Activated CD8-positive, alpha-beta memory T cell treated with anti-CD3 and anti-CD28 coated beads for 1 hour (primary cell): ENCODE measurements at places on chromosomes 2 and 18.

DNA sequence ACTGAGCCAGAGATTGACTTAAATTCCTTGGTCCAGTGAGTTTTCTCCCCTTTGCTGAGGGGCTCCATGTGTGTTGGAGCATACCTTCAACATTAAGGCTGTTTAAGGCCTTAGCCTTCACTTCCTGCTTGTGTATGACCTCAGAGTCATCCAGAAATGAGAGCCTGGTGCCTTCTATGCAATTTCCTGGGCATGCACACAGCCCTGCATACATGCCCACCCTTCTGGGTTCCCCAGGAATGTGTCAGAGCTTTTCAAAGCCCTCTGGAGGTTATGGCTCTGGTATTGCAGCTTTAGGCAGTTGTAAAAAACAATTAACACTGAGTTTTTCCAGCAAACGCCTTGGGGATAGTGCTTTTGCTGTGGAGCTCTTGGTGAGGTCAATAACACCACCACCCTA lies 16.7 kb downstream of the IL1R1 start:
- no peak for DNase-seq

DNA sequence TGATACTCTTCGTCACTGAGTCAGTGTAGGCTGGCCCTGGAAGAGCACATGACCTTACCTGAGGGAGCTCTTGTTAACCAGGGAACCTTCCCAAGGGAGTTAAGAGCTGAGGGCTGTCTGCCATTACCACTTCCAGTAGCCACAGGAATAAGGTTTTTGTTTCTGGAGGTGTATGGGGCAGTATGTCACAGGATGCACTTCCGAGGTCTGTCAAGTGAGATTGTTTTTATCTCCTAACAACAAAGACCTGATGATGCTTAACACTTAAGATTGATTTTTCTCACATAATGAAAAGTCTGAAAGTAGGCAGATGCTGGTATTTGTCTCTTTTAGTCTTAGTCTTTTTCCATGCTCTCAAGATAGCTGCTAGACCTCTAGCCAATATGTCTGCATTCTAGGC lies 41.8 kb downstream of the PSMA8 start:
- no peak for DNase-seq

GRCh38 chr2:131475831-131476230 lies at the start of gene TUBA3D:
Gene TUBA3D, plus strand, starts transcription at chr2:131476119. Its CDS starts 81 bp downstream, at chr2:131476200.
- no peak for DNase-seq

GRCh38 chr2:210611466-210611865 lies 55.1 kb downstream of the CPS1 start:
- no peak for DNase-seq

DNA sequence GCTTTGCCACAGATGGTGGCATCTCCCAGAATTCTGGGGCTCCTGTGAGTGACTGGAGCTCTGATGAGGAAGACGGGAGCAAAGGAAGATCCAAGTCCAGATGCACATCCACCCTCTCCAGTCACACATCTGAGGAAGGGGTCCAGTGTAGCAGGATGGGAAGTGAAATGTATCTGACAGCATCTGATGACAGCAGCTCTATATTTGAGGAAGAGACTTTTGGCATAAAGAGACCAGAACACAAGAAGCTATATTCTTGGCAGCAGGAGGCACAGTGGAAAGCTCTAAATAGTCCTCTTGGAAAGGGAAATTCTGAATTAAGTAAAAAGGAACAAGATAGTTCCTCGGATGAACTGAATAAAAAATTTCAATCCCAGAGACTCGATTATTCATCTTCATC lies 23.5 kb upstream of the C1GALT1C1L start:
- DNase-seq = no peak

- DNase-seq = no peak
These were observed 226.9 kb downstream of the PAX3 start for GRCh38 chr2:222071911-222072310.

- DNase-seq = no peak
These were observed 9.0 kb downstream of the MAB21L4 start for GRCh38 chr2:240886678-240887609.

- no peak for DNase-seq
These were observed 190.2 kb downstream of the IKZF2 start for GRCh38 chr2:212961255-212961654.

DNA sequence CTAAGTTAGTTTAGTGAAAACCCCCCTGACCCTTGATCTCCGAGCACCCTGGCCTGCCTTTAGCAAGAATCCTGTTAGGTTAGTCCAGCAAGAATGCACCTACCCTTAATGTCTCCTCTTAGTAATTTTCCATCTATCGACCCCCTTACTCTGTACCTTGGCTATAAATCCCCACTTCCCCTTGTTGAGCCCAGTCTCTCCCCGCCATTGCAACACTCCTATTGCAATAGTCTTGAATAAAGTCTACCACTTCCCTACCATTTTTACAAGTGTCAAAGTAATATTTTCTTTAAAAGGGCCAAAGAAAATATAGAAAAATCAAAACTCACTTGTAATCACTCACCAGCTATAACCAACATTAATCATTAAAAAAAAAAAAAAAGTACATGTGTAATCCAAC lies 4.2 kb upstream of the ZBTB7C start:
- DNase-seq = no peak

DNA sequence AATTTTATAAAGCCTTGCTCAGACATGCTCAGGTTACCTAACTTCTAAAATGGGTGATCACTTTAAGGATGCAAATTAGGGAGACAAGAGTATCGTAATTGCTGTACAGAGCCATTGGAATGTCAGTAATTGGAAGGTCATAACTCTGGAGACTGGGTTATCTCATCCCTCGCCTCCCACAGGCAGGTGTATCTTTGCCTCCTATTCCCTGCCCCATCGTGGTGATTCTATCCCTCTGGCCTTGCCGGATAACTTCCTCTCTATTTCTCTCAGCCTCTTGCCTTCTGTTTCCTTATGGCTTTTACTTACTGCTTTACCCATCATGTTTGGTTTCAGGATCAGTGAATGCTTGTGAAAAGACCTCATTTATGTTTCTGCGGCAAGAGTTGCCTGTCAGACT lies 2.5 kb downstream of the PDK1 start:
- DNase-seq = no peak

GRCh38 chr2:240374085-240374907 lies 61.2 kb upstream of the GPC1 start:
- no peak for DNase-seq

- DNase-seq = no peak
These were observed 564.7 kb downstream of the TNS1 start for GRCh38 chr2:217438136-217438535.

DNA sequence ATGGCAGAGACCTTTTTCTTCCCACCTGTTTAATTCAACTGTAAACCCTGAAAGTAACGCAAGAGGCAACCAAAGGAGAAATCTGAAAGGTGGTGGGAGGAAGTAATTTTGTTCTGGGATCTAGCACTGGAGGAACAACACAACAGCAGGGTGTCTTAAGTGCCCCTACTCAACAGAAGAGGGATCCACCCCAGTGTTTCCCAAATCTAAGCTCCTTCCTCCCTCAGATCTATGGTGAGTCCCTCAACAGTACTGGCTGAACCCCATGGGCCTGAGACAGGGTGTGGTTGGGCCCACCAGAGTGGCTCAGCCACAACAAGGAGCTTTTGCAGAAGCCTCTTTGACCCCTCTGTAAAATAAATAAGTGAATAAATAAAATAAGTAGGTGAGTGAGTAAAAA lies 790.3 kb downstream of the ERBB4 start:
- no peak for DNase-seq

- no peak for DNase-seq
These were observed 84.9 kb upstream of the EPB41L3 start for GRCh38 chr18:5628512-5629255.

- DNase-seq = no peak
These were observed 123.7 kb upstream of the CTDP1 start for GRCh38 chr18:79555885-79556284.

GRCh38 chr2:71749671-71750101 lies 296.3 kb downstream of the DYSF start:
- no peak for DNase-seq

DNA sequence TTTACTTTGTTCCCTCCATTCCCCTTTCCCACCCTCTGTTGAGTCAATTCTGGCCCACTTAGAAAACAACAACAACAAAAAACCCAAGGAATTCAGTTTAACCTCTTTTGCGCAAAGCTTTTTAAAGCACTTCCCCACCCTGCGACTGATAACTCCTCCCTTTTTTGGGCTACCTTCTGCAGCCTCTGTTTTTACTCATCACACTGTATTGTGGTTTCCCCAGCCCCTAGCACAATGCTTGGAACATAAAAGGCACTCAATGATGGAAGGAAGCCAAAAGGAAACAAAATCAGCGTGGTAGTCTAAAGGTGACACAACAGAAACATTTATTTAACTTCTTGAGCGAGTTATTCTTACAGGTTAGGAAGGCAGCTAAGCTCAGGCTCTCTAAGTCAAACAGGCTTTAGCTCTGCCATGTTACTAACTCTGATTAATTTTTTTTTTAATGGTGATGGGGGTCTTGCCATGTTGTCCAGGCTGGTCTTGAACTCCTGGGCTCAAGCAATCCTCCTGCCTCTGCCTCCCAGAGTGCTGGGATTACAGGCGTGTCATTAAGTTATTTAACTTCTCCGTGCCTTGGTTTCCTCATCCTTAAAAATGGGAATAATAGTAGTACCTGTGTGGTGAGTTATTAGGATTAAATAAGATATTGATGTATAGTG lies 1.3 kb downstream of the CEP68 start:
- no peak for DNase-seq

- DNase-seq = no peak
These were observed 11.7 kb downstream of the SH3YL1 start for GRCh38 chr2:252001-252602.

- DNase-seq = no peak
These were observed 69.6 kb upstream of the COL5A2 start for GRCh38 chr2:189249171-189249570.

- DNase-seq = no peak
These were observed 176.9 kb downstream of the PARD3B start for GRCh38 chr2:204722207-204722606.

DNA sequence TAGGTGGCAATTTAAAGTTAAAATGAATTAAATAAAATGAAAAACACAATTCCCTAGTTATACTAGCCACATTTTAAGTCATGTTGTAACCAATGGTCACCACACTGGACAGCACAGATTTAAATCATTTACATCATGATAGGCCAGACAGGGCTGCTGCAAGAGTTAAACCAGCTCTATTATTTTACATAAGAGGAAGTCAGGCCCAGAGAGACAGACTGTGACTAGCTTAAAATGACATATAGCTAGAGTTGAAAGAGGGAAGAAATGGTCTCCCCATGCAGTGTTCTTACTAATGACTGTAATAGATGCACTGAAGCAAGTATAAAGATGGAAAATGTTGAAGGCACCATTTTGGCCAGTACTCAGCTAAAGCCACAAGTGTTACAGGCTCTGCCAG lies 69.6 kb downstream of the SLC66A3 start:
- no peak for DNase-seq

DNA sequence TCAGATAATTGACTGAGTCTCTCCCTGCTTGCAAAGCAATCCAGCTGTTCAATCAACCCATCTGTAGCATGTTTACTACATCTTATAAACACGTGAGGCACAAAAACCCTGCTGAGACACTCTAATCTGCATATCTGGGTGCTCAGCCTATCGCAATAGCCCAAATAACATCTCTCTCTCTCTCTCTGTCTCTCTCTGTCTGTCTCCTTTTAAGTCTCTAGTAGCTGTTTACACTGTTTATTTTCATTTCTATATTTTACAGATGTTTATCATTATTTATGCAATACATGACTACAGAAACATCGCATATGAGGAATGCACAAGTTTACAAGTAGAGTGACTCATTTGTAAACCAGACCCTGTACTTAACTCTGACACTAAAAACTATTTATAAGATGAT lies 422.1 kb upstream of the DSEL start:
- no peak for DNase-seq

- DNase-seq = no peak
These were observed 255.8 kb upstream of the LRRTM1 start for GRCh38 chr2:80560326-80560725.

DNA sequence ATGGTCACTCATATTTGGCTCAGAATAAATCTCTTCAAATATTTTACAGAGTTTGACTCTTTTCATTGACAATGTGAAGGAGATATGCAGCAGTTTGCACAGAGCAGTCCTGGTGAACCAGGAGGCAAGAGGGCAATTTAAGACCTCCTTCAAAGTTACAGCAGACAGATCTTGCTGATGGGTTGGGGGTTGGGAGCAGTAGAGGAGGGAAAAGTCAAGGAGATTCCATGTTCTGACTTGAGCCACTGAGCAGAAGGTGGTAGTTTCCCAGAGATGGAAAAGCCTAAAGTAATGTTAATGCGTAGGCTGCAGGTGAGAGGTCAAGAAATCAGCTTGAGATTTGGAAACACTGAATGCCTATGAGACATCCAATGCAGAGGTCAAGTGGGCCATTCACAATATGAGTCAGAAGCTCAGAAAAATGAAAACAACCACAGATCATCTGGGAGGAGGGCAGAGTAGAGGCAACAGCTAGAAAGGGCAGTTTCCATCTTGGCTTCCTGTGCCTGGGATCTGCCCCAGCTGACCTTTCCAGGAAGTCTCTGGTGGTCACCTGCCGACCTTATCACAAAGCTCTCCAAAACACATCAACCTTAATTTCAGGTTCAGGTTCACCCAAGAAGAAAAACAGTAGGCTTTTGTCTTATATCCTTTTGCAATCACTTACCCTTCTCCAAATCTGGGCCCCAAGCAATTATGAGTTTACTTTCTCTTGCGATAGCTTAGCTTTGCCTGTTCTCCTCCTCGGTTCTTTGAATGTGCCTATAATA lies 197.5 kb upstream of the ARL4C start:
- no peak for DNase-seq
